Stimulated activated naive CD8-positive, alpha-beta T cell treated with anti-CD3 and anti-CD28 coated beads, Interleukin-15, Interleukin-2, amounts not matched to agents 100 U/mL and 50 U/mL, for 24 hours (primary cell): ENCODE measurements at places on chromosomes 12 and 14.

GRCh38 chr12:40202095-40203059 lies 22.4 kb upstream of the LRRK2 start:
- no peak for DNase-seq

GRCh38 chr12:64568298-64568697 lies 42.0 kb upstream of the RASSF3 start:
- no peak for DNase-seq

DNA sequence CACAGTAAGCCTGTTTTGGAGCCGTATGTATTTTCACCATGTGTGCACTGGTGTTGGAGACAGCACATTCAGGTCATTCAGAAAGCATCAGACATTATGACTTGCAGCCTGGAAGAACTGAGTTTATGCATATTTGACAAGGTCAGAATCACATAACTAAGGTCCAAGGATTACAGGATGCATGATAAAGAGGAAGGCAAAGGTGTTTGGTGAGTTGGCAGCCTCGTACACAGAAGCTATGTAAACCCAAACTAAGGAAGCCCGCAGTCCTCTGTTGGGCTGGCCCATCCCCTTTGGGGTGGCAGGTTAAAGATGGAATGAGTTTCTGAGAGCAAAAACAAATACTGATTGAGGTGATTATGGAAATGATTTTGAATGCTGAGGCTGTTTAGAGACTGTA lies 218.4 kb downstream of the KTN1 start:
- no peak for DNase-seq

DNA sequence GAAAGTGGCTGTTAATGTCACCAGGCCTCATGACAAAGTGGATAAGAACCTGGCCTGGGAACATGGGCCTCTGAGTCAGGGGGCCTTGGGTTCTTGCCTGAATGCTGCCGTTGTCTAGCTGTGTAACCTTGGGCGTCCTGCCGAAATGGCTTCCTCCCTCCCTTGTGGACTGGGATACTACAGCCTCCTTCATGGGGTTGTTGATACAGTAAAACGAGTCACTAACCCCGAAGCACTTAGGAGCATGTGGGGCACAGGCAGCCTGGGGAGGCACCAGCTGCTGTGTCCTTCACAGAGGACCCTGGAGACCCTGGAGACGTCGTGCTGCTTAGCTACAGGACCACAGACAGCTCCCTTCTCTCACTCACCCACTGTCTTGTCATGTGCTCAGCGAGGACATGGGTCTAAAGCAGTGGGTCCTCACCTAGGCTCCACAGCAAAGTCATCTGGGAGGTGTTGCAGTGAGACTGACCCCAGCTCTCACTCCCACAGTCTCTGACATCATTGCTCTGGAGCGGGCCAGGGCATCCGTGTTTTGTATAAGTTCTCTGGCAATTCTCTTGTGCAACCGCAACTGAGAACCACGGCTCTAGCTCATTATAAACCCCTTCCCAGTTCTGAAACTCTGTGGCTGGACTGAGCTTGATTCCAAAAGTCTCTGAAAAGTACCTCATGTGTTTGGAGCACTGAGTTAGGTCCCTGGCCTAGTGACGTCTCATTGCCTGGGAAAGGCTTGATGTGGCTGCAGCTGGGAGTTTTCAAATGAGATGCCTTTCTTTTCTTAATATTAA lies 42.1 kb downstream of the SERPINA3 start:
- DNase-seq, result no peak

DNA sequence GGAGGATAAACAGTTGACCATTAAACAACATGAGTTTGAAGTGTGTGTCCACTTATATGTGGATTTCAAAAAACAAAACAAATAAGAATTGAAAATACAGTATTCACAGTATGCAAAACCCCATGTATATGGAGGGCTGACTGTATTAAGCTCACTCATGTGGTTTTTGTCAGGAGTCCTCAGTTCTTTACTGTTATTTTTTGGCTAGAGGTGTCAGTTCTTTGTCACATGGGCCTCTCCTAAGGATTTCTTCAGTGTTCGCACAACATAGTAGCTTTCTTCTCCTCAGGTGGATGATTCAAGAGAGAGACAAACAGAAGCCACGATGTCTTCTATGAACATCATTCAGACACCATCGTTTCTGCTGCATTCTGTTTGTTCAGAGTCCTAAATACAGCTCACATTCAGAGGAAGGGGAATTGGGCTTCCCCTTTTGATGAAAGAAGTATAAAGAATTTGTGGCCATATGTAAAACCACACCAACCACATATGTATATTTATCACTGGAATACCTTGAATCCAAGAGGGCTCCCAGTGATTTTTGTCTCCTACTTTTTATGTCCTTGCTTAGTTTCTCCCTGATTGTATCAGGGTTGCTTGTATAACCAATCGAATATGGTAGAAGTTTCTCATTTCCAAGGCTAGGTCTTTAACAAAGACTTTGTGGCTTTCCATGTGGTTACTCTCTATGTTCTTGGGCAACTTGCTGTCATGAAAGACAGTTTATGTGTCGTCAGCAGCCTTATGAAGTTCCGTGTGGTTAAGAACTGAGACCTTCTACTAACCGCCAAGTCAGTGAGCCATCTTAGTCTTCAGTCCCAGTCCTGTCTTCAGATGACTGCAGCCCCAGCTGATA lies 18.9 kb downstream of the MNAT1 start:
- peak; percentile 48 for DNase-seq

DNA sequence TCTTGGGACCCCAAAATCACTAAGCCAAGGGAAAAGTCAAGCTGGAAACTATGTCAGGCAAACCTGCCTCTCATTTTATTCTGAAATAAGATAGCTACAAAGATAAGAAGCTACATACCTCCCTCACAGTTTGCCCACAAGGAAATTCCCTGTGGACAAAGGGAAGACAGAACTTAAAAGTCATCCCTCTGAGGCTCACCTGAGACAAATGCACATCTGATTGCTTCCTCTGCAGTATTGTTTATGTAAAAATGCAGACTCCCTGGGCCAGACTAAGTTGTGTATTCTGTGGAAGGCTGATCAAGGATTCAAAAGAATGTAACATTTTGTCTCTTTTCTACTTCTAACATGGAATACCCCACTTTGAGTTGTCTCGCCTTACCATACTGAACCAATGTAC lies 2.5 kb upstream of the PLBD1 start:
- DNase-seq, result no peak

GRCh38 chr12:41460906-41461305 lies 272.8 kb downstream of the PDZRN4 start:
- DNase-seq, result no peak

- DNase-seq, result no peak
These were observed 34.8 kb downstream of the TMCC3 start for GRCh38 chr12:94615260-94616181.

GRCh38 chr12:96070670-96071279 lies 35.4 kb upstream of the LTA4H start:
- no peak for DNase-seq

DNA sequence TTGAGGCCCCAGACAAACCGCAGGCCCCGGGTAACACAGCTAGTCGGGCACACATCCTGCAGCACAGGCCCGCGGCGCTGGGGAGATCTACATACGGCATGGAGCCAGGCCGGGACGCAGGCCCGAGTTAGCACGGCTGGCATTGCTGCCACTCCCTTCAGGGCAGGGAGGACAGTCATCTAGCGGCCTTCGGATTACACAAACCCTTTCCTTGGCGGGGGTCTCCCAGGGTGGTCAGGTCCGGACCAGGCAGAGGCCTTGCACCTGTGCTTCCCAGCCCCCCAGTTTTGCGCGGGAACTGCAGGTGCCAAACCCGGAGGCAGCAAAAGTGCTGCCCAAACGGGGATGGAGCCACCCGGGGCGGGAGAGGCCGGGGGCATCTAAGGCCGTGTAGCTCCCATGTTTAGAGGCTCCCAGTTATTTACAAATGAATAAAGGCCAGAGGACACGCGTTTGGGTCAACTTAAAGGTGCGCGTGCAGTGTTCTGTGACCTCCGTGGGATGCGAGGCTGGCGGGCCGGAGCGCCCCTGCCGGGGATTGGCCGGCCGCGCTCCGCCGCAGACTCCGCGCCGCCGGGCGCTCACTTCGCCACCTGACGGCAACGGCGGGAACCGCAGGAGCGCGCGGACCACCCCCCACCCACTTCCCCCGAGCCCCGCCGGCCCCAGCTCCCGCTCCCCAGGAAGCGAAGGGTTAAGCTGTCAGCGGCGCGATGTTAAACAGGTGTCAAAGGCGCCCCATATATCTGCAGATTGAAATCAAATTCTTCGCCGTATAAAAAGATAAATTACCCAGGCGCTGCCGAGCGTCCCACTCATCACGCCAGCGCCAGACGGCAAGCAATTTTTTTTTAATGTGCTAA lies 18.1 kb downstream of the VSX2 start:
- peak; percentile 73 for DNase-seq
